Tibial nerve (tissue), 4 donors: ENCODE measurements at places on chromosomes 6 and 20. TPM values are rescaled to one million over a fixed set of nuclear protein-coding genes. Genes with fewer than 3 reads are reported as not detected.

OLIG3 gene
- not detected for total RNA-seq

DHX16 gene
- total RNA-seq: 33.5 TPM

FGD2 gene
- total RNA-seq: 182 TPM

SPATA25 gene
- 2.6 TPM for total RNA-seq

TGM3 gene
- not detected for total RNA-seq

HLA-DMB gene
- total RNA-seq: 85.0 TPM

DPM1 gene
- 29.4 TPM for total RNA-seq

ENPP5 gene
- 0.30 TPM for total RNA-seq

SMOC2 gene
- total RNA-seq: 136 TPM
